ENCODE measurements at places on chromosomes 12 and 14. TPM values are rescaled to one million over a fixed set of nuclear protein-coding genes. Genes with fewer than 3 reads are reported as not detected.

- no peak for DNase-seq
Observed at GRCh38 chr12:52173526-52173925, 18.3 kb downstream of the KRT80 start.

C12orf50 gene
- total RNA-seq = not detected

DNA sequence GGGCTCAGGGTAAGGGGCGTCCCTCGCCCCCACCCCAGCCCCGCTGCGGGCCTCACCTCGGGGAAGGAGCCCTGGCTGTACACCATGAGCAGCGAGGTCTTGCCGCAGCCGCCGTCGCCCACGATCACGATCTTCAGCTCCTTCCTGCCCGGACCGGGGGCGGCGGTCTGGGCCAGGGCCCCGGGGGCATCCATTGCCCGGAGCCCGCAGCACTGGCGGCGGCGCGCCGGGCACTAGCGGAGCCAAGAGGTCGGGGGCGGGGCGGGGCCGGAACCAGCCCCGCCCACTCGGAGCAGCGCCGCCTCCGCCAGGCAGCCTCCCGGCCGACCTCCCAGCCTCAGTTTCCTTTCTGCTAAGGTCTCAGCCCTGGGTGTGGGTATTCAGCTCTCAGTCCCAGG lies at the start of gene RHOF:
Gene RHOF (minus strand): TSS at position 249 of the 398 bp plus-strand sequence. CDS start 55 bp downstream, at position 194.
- DNase-seq = no peak

COX8C gene
- total RNA-seq = not detected

DNA sequence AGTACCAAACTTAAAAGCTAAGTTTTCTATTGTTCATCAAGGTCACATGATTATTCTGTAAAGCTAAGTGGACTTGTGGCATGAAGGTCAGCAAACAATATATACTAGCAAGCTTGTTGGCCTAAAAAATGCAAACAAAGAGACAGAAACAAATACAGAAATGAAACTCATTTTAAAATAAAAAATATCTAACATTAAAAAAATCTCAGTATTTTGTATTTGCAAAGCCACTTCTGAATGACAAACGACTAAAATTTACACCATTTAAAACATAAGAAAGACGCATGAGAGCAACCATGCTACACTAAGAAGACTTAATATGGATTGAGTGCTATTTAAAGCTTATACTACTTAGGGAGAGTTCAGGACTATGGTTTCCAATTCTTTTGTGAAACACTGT lies 72.8 kb upstream of the BBS10 start:
- DNase-seq = no peak

DNA sequence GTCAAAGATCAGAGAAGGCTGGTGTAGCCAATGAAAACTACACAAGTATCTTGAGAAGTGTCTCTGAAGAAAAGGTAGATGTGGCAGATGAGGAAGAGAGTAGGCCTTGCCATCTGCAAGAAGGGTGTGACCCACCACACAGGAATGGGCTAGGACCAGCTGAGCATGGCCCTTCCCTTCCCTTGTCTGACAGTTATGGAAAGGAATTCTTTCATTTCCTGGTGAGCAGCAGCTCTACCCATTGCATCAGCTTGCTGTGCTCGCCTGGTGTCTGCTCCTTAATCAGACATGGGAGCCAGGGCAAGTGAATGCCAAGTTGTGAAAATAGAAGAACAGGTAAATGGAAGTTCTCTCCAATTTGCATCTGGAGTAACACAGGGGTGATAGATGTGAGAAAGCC lies 145.2 kb upstream of the KRR1 start:
- DNase-seq = peak; percentile 78

- no peak for DNase-seq
Observed at GRCh38 chr14:90556666-90557450, 160.0 kb downstream of the CALM1 start.

NOPCHAP1 gene
- 3.2 TPM for total RNA-seq

ACOT4 gene
- total RNA-seq = 0.69 TPM

- DNase-seq = no peak
Observed at GRCh38 chr12:93235881-93236280, 141.8 kb upstream of the NUDT4 start.

DNA sequence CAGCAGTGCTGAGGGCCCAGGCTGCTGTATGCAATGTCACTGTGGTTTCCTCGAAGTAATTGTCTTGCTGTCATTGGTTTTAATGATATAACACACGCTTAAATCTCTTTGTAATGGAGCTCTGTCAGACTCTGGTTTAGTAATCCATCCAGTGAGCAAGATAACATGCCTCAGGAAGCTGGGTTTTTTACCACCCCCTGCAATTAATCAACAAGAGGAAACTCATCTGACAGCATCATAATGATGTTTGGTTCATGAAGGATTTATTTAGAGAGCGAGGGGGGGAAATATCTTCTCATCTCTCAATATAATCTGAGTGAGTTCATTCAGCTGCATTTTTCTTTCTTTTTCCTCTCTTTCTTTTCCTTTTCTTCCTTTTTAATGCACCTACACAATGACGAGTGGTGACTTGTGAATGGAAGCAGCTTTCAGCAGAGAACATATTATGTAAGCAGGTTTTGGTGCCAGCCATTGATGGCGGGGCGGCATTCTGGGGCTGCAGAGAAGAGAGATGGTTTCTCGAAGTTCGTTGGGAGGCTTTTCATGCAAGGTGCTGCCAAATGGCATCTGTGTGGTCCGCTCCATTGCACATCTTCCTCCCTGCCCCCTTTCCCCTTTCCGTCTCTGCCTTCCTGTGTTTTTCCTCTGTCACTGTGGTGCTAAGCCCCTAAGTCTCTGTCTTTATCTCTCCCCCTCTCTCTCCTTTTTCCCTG lies 6.7 kb downstream of the RPH3A start:
- no peak for DNase-seq

DNA sequence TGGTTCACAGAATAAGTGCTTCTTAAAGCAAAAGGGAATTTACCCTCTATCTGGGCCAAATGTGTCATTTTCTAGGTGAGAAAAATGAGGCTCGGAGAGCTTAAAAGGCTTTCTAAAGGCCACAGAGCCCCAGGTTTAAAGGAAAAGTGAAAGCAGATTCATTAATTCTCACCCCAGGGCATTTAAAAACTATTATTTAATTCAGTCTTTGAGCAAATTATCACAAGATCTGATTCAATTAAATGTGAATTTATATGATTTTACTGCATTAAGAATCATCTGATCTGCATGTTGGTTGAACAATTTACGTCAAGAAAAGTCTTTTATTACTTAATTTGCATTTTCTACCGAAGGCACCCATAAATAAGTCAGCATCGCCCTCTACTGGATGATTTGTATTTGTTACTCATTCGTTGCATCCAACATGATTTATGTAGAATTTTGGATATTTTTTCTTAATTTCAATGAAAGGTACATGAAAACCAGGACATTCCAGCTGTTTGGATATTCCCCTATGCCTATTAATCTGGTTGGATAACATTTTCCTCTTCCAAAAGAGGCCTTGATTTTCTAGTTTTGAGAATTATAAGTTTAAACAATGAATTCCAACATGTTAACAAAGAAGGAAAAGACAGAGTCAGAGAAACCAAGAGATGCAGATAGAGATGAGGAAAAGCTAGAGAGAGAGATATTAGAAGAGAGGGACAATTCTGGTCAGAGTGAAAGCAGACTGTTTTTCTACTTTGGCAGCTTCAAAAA lies 19.1 kb upstream of the DHRS7 start:
- peak; percentile 65 for DNase-seq

DNA sequence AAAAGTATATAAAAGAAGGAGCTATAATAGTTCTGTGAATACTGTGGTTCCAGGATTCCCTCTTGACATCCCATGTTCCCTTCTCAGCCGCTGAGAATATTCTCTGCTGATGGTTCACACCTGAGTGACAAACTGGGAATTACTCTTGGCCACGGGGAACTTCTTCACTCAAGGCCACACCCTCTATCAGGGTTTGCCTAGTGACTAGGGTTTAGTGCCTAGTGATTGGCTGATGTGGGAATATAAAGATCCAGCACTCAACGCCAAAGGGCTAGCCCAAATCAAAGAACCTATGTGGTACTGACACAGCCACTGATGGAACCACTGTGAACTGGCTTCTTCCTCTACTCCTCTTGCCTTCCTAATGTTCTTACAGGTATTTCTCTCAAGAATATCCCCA lies 248.4 kb downstream of the ASCL1 start:
- DNase-seq = no peak

DLGAP5 gene
- total RNA-seq = 91.2 TPM

- DNase-seq = peak; percentile 17
Observed at GRCh38 chr12:66235626-66236281, 46.7 kb downstream of the IRAK3 start.

DNA sequence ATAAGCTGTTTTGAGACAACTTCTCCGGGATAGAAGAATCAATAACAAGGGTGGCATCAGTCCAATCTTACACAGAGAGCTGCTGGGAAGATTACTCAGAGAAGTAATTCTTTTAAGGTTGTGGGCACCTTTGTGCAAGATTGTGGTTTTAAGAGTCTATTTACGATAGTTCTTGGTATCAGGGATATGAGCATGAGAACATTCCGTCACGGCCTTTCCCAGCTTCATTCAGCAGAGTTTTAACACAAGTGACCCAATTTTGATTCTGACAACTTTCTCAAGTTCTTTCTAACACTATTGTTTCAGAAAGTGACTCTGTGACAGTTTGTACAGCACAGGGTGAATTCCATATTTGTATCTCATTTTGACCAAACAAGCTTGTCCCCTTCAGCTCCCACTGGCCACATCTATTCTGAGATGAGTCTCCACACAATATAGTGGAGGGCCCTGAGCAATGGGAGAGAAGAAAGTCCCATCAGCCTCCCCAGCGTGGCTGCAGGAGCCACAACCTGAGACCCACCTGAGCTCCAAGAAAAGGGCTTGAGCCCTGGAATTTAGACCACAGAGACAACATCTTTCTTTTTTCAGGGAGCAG lies 869.2 kb downstream of the TMEM121 start:
- DNase-seq = no peak

GRCh38 chr12:100267603-100268281 lies 765 bp downstream of the SCYL2 start:
- peak; percentile 19 for DNase-seq

KRT6C gene
- not detected for total RNA-seq

DNA sequence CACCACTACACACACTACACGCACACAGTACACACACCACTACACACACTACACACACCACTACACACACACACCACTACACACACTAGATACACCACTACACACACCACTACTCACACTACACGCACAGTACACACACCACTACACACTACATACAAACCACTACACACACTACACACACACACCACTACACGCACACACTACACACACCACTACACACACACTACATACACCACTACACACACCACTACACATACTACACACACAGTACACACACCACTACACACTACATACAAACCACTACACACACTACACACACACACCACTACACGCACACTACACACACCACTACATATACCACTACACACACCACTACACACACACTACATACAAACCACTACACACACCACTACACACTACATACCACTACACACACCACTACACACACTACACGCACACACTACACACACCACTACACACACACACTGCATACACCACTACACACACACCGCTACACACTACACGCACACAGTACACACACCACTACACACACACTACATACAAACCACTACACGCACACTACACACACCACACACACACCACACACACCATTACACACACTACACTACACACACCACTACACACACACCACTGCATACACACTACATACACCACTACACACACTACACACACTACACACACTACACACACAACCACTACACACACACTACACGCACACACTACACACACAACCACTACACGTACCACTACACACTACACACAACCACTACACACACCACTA lies 11.7 kb downstream of the NOC4L start:
- no peak for DNase-seq

GRCh38 chr12:121968876-121969275 lies 50.5 kb downstream of the CFAP251 start:
- no peak for DNase-seq

GRCh38 chr12:129269756-129270495 lies 416.6 kb downstream of the GLT1D1 start:
- no peak for DNase-seq

- DNase-seq = no peak
Observed at GRCh38 chr14:72774894-72775620, 118.8 kb downstream of the DPF3 start.

RERG gene
- total RNA-seq = 3.0 TPM

GRCh38 chr12:124864326-124864752 lies 675 bp upstream of the SCARB1 start:
- no peak for DNase-seq

STON2 gene
- total RNA-seq = 44.5 TPM

- no peak for DNase-seq
Observed at GRCh38 chr12:69633061-69633460, 22.4 kb upstream of the LRRC10 start.

HHIPL1 gene
- 0.45 TPM for total RNA-seq

GALNT8 gene
- not detected for total RNA-seq

- DNase-seq = no peak
Observed at GRCh38 chr12:93683410-93683809, 6.2 kb downstream of the CRADD start.

DNA sequence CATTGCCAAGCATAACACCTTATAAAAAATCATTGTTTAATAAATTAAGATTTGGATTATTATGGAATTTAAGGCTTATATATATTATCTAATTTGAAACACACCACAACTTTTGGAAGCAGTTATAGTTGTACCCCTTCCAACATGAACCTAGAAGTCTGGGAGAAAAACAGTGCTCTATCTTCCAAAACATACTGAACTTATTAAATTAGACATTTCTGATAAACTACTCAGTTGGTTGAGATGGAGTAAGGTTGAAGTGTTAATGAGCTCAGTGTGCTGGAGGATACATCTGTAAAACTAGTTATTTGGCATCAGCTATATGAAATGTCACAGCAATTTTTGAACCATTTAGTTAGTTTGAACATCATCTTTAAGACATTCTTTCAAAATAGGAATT lies 227.4 kb downstream of the ALX1 start:
- DNase-seq = no peak

- peak; percentile 72 for DNase-seq
Observed at GRCh38 chr14:26289891-26290486, 307.8 kb downstream of the NOVA1 start.

DNA sequence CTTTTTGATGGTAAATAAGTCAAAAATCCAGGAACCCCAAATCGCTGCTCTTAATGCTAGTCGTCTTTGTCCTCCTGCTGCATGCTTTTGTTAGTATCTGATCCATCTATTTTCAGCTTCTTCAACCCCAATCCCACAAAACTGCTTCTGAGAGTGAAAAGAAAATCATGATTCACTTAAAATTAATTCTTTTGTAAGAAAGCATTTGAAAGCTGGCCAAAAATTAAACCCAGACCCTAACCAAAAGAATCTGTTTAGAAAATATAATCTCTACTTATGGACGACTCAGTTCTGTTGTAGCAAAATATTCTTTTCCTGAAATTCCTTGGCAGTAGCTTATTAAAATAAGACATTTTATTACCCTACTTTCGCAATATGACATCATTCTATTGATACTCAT lies 443.6 kb upstream of the SYT1 start:
- DNase-seq = peak; percentile 28

ADAM21 gene
- 1.3 TPM for total RNA-seq

All from LHCN-M2 (cell line).